ENCODE measurements at places on chromosomes 5 and 9.

- DNase-seq: no peak
Measured at GRCh38 chr9:1057910-1058309, 7.8 kb downstream of the DMRT2 start.

- peak; percentile 94 for DNase-seq
Measured at GRCh38 chr5:107672211-107673038, 1.7 kb upstream of the EFNA5 start.

- DNase-seq: no peak
Measured at GRCh38 chr9:136088481-136088938, 6.6 kb downstream of the NACC2 start.

- DNase-seq: no peak
Measured at GRCh38 chr5:22242532-22242931, 610.6 kb downstream of the CDH12 start.

DNA sequence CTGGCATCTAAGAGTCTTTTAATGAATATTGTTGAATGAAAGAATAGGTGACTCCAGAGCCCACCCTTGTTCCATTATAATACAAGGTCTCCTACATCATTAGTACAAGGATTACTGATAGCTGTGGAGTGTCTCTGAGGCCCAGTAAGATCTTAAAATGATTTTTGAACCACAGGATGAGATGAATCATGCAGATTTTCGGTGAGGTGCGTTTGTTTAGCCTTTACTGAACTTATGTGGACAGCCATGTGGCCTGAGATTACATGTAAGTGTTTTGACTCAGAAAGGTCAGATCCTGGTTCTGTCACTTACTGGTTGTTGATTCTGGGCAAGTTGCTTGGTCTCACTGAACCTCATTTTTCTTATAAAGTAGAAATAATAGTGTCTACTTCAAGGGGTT is 21.6 kb downstream of the NFX1 start:
- no peak for DNase-seq

GRCh38 chr9:80052830-80053229 is 481.1 kb downstream of the TLE4 start:
- DNase-seq: no peak

DNA sequence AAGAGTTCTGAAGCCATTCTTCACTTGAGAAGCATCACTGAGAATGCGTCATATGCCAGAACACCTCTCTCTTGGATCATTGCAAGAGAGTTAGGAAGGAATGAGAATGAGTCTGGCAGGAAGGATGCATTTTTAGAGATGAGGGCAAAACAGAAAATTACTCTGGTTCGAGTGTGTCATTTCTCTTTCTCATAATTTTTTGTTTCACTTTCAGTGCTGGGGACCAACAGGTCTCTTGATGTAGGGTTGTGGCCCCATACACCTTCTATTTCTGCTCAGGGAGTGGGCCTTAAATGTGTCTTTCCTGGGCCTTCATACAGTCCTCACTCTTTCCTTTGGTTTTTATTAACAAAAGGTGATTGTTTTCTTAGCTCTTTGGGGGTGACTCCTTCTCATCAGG is 302.4 kb downstream of the NR3C1 start:
- DNase-seq: no peak

DNA sequence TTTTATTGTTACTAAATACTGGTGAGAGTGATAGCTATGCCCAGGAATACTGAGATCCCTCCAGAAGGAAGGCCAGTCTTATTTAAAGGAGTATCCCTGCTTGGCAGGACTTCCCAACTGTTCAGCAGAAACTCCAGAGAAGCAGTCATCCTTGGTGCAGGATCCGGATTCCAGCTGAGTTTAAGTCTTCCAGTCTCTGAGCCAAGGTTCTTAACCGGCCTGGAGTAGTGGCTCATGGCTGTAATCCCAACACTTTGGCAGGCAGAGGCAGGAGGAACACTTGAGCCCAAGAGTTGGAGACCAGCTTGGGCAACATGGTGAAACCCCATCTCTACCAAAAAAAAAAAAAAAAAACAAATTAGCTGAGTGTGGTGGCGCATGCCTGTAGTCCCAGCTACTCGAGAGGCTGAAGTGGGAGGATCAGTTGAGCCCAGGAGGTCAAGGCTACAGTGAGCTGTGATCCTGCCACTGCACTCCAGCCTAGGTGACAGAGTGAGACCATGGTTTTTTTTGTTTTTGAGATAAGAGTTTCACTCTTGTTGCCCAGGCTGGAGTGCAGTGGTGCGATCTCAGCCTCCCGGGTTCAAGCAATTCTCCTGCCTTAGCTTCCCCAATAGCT is 7.6 kb downstream of the NAIF1 start:
- DNase-seq: no peak

DNA sequence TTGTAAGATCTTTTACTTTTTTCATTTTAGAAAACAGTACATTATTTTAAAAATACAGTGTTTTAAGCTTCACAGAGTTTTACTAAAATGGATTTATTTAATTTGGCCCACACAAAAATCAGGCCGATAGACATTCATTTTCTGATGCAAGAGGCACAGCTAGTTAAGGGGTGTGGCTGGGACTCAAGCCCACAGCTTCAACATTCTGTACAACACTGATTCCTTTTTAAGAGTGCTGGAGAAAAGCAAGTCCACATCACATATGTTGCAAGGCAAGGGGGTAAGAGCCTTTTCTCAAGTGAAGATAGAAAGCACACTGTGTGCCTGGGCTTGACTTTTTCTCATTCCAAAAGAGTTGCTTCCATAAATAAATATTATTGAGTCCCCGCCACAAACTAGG is 195.9 kb downstream of the RFK start:
- no peak for DNase-seq

GRCh38 chr9:127854184-127854806 is at the start of gene ENG:
TSS of gene ENG (minus strand) at chr9:127854658. CDS start at chr9:127854355, 303 bp downstream.
- peak; percentile 55 for DNase-seq

- DNase-seq: no peak
Measured at GRCh38 chr9:130890870-130891687, 5.5 kb downstream of the QRFP start.

GRCh38 chr5:31237174-31237573 is 43.7 kb downstream of the CDH6 start:
- no peak for DNase-seq

DNA sequence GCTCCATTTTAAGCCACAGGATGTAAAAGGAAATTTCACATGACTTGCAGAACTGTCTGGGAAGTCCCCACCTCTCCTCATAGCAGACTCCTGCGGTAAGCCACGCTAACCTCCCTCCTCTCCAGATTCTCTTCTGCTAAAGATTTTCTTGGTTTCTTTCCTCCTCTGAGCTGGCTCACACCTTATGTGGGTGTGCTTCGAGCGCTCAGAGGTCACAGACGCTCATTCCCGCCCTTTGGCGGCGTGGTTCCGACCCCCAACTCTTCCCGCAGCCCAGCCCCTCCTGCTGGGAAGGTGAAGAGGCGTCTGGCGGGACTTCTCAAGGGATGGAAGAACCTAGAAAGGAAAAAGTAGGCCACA is 32.9 kb upstream of the CDK20 start:
- no peak for DNase-seq

DNA sequence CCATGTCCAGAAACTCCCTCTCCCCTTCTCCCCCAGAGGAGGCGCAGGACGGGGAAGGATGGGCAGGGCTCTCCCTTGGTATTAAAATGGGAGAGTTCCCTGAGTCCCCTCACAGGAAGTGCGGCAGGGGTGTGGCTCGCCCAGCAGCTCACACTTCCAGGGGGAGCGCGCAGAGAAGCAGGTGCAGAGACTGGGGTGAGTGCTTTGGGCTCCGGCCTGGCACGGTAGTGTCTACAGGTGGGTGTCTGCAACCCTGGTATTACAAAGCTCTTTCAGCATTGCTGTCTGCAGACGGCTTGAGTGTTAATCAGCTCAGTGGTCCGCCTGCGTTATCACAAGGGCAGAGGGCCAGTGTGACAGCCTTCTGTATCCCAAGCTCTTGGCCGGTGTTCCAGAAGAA is 114.9 kb upstream of the FBXL7 start:
- DNase-seq: no peak

DNA sequence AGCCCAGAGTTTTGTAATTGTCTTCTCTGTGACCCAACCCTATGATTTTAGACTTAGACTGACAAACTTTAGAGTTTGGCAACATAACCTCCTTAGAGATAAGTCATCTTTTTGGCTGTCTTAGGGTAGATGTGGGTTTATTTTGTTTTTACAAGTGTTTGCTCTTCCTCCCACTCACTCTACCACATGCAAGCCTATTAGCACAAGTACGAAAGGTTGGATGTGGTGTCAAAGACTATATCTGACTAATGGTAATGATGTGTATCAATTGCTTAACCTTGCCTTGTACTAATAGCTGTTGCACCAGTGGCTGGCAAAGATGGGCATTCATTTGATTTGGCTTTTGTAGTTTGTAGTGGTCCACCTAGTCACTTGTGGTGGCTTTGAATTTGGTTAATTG is 46.5 kb downstream of the SLC25A46 start:
- no peak for DNase-seq

GRCh38 chr5:69414885-69415583 is at the start of gene MARVELD2:
TSS of gene MARVELD2 (plus strand) at chr5:69415116. CDS start at chr5:69419386, 4,270 bp downstream.
- peak; percentile 52 for DNase-seq

- DNase-seq: no peak
Measured at GRCh38 chr5:127013407-127013806, 17.0 kb downstream of the MARCHF3 start.

- no peak for DNase-seq
Measured at GRCh38 chr5:143494162-143494561, 90.7 kb upstream of the NR3C1 start.

- DNase-seq: no peak
Measured at GRCh38 chr9:81634915-81635516, 54.3 kb downstream of the TLE1 start.

GRCh38 chr9:35935261-35935660 is 22.7 kb downstream of the OR2S2 start:
- DNase-seq: no peak

DNA sequence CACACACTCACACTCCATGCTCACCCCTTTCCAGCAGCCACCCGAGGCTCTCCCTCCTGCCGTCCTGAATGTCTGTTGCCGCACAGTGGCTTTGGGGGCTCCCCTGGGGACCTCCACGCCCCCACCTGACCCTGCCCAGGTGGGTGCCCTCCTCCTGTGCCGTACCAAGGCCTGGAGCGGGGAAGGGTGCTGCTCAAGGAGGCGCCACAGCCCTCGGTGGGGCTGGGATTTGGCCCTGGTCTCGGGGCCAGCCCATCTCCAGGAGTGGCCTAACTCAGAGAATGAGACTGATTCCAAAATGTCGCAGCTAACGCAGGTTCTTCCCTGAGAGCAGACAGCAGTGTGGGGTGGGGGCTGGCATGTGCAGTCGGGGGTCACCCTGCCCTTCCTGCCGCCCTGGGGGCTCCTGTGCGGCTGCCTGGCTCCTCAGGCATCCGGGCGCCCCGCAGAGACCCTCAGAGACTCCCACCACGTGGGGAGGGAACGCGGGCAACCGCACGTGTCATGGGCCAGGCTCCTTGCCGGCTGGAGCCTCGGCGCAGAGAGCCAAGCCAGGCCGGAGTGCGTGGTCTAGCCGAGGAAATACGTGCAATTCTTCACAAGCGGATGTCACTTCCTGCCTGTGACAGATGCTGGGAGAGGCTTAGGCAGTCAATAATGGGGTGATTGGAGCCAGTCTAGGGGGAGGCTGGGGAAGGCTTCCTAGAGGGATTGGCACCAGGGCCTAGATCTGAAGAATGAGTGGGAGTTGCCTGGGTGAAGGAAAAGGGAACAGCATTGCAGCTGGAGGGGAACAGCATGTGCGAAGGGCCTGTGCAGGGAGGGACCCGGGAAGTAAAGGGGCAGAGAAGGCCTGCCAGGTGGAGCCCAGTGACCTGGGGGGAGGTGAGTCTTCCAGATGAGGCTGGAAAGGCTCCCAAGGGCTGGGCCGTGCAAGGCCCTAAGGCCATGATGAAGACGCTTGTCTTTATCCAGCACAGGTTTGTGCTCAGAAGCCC is 44.1 kb downstream of the C9orf50 start:
- no peak for DNase-seq

DNA sequence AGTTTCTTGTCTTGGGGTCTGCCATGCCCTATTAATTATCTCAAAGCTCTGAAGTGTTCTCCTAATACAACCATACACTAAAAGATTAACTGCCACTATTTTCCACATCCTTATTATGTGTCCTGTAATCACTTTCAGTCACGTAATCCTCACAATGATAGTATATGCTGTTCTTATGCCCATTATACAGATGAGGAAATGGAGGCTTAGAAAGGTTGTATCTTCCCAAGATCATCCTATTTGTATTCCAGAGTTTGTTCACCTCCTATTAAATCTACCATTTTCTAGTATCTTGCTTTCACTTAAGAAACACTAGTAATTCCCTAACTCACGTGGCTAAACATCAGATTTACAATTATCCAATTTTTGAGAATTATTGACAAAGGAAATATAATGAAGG is 2.9 kb upstream of the ARHGEF28 start:
- no peak for DNase-seq

DNA sequence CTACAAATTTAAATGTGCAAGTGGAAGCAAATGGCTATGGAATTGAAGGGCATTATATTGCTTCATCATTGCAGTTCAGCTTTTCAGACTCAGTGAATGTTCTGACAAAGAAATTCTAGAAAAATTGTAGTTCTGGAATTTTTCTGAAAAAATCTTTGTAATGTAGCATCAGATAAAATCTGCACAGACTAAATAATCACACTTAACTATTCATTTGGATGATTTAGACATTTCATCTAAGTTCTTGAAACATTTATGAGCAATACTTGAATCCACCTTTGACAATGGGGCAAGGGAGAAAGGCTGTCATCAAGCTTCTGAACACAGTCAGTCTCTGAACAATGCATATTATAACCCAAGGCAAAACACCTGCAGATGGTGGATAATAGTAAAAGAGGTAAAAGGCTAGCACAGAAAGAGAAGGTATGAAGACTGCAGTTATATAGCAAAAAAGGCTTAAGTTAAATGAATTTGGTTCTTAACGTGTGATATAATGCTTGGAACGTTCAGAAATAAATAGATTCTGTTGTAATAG is 1352.0 kb upstream of the NUDT12 start:
- no peak for DNase-seq

DNA sequence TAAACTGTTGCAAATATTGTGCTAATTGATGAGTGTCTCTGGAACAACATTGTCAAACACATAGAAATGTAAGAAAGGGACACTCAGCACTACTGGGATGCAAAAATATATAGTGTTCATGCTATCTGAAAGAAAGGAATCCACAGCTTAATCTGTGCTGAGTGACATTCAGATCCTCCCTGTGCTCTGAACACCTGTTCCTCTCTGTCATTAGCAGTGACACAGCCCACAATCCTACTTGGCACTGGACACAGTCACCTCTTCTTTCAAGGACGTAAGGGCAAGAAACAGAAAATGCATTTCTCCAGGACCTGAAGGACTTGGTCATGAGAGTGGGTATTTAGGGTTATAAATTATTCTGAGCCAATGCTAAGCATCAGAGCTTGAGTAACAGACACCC is 121.4 kb upstream of the SV2C start:
- DNase-seq: no peak

DNA sequence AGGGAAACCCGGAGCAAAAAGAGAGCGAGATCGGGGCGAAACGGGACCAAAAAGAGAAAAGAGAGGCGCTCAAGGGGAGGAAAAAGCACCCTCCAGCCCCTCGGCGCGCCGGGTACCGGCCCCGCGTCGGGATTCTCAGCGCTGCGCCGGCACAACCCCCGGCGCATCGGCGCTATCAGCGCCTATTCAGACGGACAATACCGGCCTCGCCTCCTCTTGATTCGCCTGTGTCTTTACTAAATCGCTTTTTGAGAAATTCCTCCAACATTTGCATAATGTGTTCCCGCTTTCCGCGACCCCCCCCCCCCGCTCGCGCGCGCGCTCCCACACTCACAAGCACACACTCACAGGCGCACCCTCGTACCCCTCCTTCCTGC is 578 bp downstream of the LHX6 start:
- DNase-seq: no peak
